Mesendoderm (in vitro differentiated cells): ENCODE measurements at places on chromosomes 12 and 14.

- no peak for DNase-seq
Measured at GRCh38 chr12:119674560-119674959, 6.6 kb downstream of the PRKAB1 start.

- DNase-seq = no peak
Measured at GRCh38 chr14:25895740-25896139, 702.1 kb downstream of the NOVA1 start.

- no peak for DNase-seq
Measured at GRCh38 chr14:74525361-74525851, 31.8 kb downstream of the ISCA2 start.

DNA sequence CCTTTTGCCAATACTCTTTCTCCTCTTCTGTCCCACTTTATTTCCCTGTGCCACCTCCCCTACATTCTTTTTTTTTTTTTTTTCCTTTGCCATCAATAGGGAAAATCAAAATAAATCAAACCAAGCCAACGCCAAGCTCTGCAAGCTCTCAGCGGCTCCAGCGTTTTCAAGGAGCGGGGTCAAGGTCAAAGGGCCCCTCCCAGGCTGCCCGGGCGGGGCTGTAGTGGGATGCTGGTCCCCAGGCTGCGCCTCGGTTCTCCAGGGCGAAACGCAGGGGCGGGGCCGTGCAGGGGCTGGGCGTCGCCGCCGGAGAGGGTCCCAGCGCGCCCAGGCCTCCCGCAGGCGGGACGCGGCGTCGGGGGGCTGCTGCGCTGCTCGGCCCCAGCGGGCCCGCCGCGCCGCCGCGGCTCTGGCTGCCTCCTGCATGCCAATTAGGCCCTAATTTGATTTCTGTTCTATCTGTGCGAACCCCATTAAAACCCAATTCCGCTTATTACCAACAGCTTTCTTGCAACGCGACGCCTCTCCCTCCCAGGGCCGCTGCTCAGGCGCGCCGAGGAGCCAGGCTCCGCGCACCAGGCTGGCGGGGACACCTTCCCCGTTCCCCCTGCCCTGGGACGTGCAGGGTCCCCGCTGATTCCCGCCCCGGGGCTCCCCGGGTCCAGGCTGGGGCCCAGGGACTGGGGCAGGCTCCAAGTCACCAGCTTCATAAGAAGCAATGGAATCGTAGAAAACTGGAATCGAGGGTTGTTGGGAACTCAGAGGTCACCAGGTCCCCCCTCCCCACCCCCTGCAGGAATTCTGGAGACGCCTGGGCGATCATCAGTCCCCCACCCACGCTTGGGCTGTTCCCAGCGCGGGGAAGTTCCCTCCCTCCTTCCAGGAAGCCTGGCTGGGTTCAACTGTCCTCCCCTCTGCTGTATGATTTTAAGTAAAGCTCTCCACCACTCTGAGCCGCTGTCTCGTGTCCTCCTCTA is 50.7 kb upstream of the MAP1LC3B2 start:
- DNase-seq = peak; percentile 76

DNA sequence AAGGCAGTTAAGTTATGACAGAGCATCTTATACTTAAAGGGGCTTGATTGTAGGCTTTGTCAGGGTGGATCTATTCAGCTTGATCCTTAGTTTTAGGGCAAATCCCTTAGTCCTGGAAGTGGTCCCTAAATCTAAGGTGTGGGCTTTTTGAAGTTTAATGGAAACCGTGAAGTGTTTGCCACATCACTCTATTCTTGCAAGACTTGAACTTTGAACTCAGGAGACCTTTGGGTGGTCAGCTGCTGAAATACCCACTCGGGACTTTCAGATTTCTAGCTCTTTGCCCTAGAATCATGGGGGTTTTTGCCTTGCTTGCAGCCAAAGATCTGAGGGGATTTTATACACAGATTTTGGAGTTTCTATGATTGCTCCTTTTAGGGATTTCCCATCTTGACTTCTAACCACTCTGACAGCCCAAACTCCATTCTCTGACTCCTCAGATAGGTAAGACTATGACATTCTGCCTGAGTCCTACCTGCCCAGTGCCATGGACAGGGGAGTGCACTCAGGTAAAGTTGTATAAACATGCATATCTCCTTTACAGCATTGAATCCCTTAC is 39.9 kb downstream of the SNAPC1 start:
- no peak for DNase-seq

DNA sequence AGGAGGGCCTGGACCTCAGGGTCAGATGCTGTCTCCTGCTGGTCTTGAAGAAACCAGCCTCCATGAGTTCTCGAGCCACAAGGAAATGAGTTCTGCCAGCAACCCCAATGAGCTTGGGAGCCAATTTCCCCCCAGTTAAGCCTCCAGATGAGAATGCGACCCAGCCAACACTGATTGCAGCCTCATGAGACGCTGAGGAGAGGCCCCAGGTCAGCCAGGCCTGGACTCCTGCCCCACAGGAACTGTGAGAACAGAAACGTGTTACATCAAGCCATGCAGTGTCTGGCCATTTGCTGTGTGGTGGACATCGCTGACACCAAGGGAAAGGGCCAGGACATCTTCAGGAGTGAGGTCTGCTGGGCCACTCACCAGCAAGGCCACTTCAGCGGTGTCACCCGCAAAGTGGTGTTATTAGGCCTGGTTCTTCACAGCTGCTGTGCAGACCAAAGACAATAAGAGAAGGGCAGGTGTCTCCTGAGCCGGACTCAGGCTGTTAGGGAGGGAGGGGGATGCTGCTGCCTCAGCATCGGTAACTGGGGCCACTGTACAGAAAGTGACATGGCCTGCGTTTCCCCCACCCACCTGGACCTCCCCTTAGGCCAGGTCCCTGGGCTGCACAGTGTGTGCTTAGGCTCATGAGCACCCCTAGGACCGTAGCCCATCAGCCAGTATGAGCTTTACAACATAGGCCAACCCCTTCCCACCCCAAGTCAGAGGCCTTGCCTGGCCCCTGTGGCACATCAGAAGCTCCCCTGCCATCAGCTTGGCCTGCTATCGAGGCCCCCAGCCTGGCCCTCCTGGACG is 272.4 kb upstream of the RTL1 start:
- no peak for DNase-seq

GRCh38 chr14:74586681-74587362 is 25.2 kb downstream of the LTBP2 start:
- DNase-seq = no peak

GRCh38 chr12:91890742-91891141 is 254.9 kb downstream of the BTG1 start:
- DNase-seq = no peak

DNA sequence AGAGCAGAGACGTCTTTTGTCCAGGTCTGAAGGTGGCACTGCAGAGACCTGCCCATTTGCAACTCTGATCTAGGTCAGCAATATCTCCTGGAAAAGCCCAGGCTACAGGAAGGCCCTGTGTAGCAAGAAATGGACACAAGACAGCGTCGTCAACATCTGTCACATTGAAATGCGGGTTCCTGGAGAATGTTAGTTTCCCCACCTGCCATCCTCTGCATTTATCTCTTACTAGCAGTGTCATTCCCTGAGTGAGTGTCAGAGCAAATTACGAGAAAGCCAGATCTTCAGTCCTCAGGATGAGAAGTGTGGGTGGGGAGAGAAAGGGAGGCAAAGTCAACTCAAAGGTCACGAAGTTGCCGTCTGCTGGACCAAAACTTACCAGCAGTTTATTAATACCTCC is 27.4 kb upstream of the FLVCR2 start:
- no peak for DNase-seq

- no peak for DNase-seq
Measured at GRCh38 chr14:45633220-45633984, 380.4 kb upstream of the MIS18BP1 start.

DNA sequence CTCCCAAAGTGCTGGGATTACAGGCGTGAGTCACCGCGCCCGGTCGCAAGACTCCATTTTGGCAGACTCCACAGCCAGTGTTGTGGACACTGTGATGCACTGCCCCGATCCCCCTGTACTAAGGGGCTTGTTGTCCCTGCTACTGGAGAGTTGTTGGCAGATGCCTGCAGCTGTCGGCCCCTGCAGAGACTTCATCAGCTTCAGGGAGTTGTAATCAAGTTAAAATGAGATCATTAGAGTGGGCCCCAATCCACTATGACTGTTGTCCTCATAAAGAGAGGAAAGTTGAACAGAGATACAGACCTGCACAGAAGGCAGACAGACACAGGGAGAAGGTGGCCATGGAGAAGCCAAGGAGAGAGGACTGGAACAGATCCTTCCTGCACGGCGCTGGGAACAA is 23.7 kb upstream of the TUBA1A start:
- no peak for DNase-seq

GRCh38 chr12:19434538-19434937 is 4.8 kb upstream of the AEBP2 start:
- no peak for DNase-seq

GRCh38 chr14:89947344-89947743 is 7.2 kb downstream of the EFCAB11 start:
- peak; percentile 36 for DNase-seq

DNA sequence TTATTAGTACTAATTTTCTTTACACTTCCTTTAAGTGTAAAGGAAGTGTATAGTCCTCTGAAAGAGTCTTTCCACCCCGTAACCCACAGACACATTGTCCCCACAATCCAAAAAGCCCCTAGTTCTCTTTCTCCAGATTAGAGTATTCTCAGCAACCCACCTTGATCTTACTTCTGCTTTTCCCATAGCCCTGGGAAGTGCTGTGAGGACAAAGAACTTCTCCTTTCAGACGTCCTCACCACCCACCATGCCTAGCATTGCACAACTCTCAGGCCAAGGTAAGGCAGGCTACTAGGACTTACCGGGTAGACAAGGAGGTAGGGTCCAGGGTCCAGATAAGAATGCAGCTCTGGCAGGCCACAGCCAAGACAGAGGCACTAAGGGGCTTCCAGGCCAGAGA is 7.4 kb downstream of the AAAS start:
- no peak for DNase-seq

DNA sequence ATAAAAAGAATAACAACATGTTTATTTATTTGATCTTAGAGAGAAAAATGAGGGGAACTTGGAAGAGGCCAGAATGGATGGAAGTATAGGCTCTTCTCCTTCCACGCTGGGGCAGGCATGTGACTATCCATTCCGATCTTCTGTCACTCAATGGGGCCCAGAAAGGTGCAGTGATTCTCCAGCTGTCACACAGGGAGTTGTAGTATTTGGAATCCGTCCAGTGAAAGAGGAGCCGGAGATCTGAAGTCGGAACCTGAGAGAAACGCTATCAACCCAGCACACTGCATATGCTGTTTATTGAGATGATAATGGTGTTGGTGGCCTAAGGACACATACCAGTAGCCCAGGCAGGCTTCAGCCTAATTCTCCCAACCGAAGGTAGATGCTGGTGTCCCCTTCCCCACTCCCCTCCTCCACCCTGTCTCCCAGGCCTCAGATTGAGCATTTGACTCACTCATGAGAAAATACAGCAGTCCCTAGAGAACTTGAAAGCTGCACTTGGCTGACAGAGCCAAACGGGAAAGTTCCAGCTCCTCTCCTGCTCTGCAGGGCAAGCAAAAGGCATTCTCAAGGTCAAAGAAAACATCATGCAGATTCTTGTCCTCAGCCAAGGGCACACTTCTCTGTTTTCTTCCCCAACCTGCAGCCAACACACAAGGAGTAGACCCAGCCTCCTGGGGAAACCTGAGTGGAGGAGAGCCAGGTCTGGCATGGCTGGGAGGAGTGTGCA is 100.4 kb downstream of the IRF2BPL start:
- DNase-seq = no peak
